ENCODE measurements at places on chromosomes 12 and 14. TPM values are rescaled to one million over a fixed set of nuclear protein-coding genes. Genes with fewer than 3 reads are reported as not detected.

DNA sequence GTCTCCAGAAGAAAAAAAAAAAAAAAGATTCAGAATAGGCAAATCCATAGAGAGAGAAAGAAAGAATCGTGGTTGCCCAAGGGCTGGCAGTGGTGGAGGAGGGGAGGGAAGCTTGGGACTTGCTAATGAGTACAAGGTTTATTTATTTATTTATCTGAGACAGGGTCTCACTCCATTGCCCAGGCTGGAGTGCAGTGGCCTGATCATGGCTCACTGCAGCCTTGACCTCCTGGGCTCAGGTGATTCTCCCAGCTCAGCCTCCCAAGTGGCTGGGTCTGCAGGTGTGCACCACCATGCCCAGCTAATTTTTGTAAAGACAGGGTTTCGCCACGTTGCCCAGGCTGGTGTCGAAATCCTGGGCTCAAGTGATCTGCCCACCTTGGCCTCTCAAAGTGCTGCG lies 9.7 kb upstream of the TNFRSF1A start:
- H3K4me3 ChIP-seq: no peak overlapping the region
- no peak overlapping the region for H3K27ac ChIP-seq
- H3K36me3 ChIP-seq: peaks cover 17% of the 10 kb centered on the region

ALG10B gene
- total RNA-seq: 9.0 TPM

TPPP2 gene
- not detected for total RNA-seq

DNA sequence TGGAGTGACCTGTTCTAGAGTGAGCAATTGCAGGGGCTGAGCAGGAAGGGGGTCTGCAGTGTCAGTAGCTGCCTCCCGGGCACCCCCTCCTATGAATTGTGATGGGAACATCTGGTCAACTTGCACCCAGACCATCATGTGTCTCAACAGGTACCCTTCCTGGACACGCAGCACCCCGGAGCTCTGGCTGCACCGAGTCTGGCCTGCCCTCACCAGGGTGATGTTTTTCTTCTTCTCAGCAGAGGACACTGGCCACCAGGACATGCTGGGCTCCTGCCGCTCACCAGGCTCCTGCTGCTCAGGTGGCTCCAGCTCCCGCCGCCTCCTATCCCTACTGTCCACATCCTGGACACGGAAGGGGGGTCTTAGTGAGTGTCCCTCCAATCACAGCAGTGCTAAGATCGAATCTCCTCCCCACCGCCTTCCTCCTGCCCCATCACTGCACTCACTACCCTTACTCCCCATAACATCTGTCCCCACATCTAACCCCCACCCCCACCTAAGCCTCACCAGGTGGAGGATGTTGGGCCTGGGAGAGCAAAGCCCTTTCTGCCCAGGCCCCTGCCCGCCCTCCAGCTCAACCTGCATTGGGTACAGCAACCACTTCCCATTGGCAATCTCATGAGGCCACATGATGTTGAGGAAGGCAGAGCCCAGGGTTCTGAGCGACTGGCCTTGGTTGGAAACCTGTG lies 14.9 kb downstream of the ITGA7 start:
- H3K4me3 ChIP-seq: no peak overlapping the region
- H3K36me3 ChIP-seq: no peaks in the 10 kb centered on the region
- no peak overlapping the region for H3K27ac ChIP-seq

- H3K4me1 ChIP-seq: no peaks in the 10 kb centered on the region
- no peaks in the 10 kb centered on the region for H3K36me3 ChIP-seq
- no peaks in the 10 kb centered on the region for H3K27me3 ChIP-seq
- no peak overlapping the region for H3K4me3 ChIP-seq
- H3K27ac ChIP-seq: no peak overlapping the region
- no peak for DNase-seq
Measured at GRCh38 chr12:16881986-16882570, 276.1 kb upstream of the LMO3 start.

GALNT16 gene
- 0.32 TPM for total RNA-seq

GRCh38 chr12:120078868-120079267 lies 37.7 kb downstream of the RAB35 start:
- no peaks in the 10 kb centered on the region for H3K36me3 ChIP-seq
- H3K27me3 ChIP-seq: no peaks in the 10 kb centered on the region
- 0 out of 2 replicates have a peak overlapping the region, but pooled peaks have one; percentile 16 for H3K4me3 ChIP-seq
- no peak for DNase-seq

DNA sequence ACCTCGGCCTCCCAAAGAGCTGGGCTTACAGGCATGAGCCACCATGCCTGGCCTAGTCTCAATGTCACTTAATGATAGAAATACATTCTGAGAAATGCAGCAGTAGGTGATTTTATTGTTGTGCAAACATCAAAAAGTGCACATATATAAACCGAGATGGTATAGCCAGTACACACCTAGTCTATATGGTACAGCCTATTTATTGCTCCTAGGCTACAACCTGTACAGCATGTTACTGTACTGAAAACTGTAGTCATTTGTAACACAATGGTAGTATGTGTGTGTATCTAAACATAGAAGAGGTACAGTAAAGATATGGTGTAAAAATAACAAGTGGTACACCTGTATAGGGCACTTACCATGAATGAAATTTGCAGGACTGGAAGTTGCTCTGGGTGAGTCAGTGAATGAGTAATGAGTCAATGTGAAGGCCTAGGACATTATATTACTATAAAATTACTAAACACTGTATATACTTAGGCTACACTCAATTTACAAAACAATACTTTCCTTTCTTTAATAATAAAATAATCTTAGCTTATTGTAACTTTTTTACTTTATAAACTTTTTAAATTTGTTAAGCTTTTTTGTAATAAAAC lies 166.7 kb upstream of the SYT1 start:
- H3K27ac ChIP-seq: no peak overlapping the region
- no peak overlapping the region for H3K4me3 ChIP-seq
- H3K27me3 ChIP-seq: no peaks in the 10 kb centered on the region
- no peak for DNase-seq
- no peaks in the 10 kb centered on the region for H3K36me3 ChIP-seq

- H3K4me1 ChIP-seq: no peaks in the 10 kb centered on the region
- no peak overlapping the region for H3K27ac ChIP-seq
- no peak overlapping the region for H3K4me3 ChIP-seq
- H3K36me3 ChIP-seq: no peaks in the 10 kb centered on the region
- DNase-seq: no peak
- H3K27me3 ChIP-seq: no peaks in the 10 kb centered on the region
Measured at GRCh38 chr12:124849382-124849781, 14.3 kb downstream of the SCARB1 start.

PPP1R1A gene
- 0.61 TPM for total RNA-seq

HOXC12 gene
- total RNA-seq: not detected

GRCh38 chr14:90559811-90560492 lies 163.1 kb downstream of the CALM1 start:
- no peak overlapping the region for H3K27ac ChIP-seq
- no peaks in the 10 kb centered on the region for H3K4me1 ChIP-seq
- DNase-seq: no peak
- H3K36me3 ChIP-seq: no peaks in the 10 kb centered on the region

GRCh38 chr14:63924375-63924774 lies 71.6 kb downstream of the SYNE2 start:
- DNase-seq: no peak
- H3K27me3 ChIP-seq: no peaks in the 10 kb centered on the region
- peaks cover 9% of the 10 kb centered on the region for H3K4me1 ChIP-seq
- no peak overlapping the region for H3K4me3 ChIP-seq

ZC2HC1C gene
- 0.98 TPM for total RNA-seq

DNA sequence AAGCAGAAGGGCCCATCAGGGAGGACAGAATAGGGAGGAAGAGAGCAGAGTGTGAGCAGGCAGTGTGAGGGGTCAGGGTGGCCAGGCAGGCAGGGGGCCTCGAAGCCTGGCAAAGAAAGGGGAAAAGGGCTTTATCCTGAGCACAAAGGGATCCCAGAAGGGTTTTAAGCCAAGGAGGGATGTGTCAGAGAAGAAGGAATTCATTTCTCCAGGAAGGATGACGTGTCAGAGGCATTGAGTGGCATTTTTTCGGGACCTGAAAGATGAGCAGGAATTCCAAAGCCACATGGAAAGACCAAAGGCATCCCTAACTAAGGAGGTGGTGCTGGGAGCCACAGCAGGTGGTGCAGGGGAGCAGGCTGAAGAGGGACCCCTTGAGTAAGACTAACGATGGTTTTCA lies 132.1 kb downstream of the DICER1 start:
- peaks cover 3% of the 10 kb centered on the region for H3K4me1 ChIP-seq
- no peaks in the 10 kb centered on the region for H3K27me3 ChIP-seq
- no peak overlapping the region for H3K27ac ChIP-seq
- DNase-seq: no peak
- no peaks in the 10 kb centered on the region for H3K36me3 ChIP-seq

GRCh38 chr14:32564596-32564995 lies 235.5 kb downstream of the AKAP6 start:
- no peaks in the 10 kb centered on the region for H3K36me3 ChIP-seq
- H3K4me3 ChIP-seq: no peak overlapping the region
- no peak overlapping the region for H3K27ac ChIP-seq
- no peak for DNase-seq

SPTSSA gene
- total RNA-seq: 17.0 TPM

DNA sequence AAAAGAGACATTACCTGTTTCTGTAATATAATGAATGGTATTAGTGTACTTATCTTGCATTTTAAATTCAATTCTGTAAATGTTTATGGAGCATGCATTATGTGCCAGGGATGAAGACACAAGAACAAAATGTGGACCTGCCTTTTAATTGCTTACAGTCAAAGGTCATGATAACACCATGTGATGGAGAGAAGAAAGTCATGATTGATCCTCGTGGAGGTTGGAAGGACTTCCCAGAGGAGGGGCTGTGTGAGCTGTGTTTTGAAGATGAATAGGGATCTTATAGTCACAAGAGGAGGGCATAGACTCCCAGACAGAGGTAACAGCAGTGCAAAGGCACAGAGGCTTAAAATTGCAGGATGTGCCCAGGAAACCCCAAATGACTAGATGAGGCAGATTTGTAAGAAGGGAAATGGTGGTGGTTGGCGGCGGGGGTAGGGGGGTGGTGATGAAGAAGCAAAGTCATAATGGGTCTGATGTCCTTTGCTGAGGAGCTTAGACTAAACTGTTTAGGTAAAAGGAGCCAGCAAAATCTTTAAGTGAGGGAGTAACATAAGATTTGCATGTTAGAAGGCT lies 151.5 kb downstream of the PRKCH start:
- no peak overlapping the region for H3K27ac ChIP-seq
- H3K36me3 ChIP-seq: no peaks in the 10 kb centered on the region
- no peak for DNase-seq
- no peak overlapping the region for H3K4me3 ChIP-seq
- peaks cover 34% of the 10 kb centered on the region for H3K4me1 ChIP-seq
- no peaks in the 10 kb centered on the region for H3K27me3 ChIP-seq

GRCh38 chr12:98406378-98406777 lies 109.0 kb upstream of the TMPO start:
- DNase-seq: no peak
- no peaks in the 10 kb centered on the region for H3K36me3 ChIP-seq
- H3K4me1 ChIP-seq: peaks cover 33% of the 10 kb centered on the region
- no peak overlapping the region for H3K27ac ChIP-seq
- H3K27me3 ChIP-seq: no peaks in the 10 kb centered on the region

MYH6 gene
- not detected for total RNA-seq

AVPR1A gene
- 0.07 TPM for total RNA-seq

PLBD1 gene
- 0.30 TPM for total RNA-seq

KRT3 gene
- total RNA-seq: not detected

DNA sequence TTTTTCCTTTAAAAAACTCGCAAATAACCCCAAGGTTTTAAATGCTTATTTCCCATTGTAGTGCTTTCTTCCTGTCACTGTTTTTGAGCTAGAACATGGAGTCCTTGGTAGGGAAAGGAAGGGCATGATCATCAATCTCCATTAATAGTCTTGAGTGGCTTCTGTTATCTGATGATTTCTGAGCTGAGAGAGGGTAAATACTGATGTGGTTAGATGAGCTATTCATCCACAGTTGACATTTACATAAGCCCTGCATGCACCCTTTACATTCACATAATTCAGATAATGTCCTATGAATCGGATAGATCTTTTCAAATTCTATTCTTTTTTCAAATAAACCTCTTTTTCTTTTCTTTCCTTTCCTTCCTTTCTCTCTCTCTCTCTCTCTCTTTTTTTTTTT lies 81.4 kb downstream of the NTN4 start:
- no peak for DNase-seq
- no peaks in the 10 kb centered on the region for H3K36me3 ChIP-seq
- no peaks in the 10 kb centered on the region for H3K27me3 ChIP-seq
- H3K27ac ChIP-seq: no peak overlapping the region
- no peaks in the 10 kb centered on the region for H3K4me1 ChIP-seq
- no peak overlapping the region for H3K4me3 ChIP-seq

GRCh38 chr14:23538050-23538718 lies 13.4 kb downstream of the ZFHX2 start:
- no peak for DNase-seq
- no peak overlapping the region for H3K27ac ChIP-seq
- H3K4me1 ChIP-seq: no peaks in the 10 kb centered on the region
- no peaks in the 10 kb centered on the region for H3K36me3 ChIP-seq

GRCh38 chr12:18382236-18382885 lies 121.0 kb downstream of the PIK3C2G start:
- no peaks in the 10 kb centered on the region for H3K36me3 ChIP-seq
- H3K27ac ChIP-seq: no peak overlapping the region
- H3K4me3 ChIP-seq: no peak overlapping the region
- no peak for DNase-seq

DNA sequence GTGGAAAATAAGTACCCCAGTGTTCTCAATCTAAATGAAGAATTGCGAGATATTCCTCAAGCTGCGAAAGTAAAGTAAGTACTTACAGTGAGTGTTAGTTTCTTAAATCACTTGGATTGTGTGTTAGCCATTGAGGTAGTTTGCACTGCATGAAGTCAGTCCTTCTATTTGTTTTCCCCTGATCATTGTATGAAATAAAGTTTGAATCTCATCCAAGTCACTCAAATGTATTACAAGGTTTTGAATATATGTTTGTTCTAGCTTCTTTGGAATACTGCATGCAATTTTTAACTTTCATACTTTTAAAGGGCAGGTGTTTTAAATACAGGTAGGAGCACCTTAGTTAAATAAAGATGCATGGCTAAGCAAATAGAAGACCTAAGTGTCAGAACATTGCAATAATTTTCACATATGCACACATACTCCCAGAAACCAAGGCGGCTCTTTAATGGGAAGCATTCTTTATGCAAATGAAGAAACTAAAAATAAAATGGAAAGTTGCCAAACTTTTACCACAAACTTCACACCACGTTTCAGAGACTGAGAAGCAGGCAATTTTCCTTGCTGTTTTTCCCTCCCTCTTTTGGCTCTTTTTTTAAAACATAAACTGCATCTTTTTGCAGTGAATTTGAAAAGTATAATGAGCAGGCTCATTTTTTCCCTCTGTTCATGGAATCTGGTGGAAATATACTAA lies 105.6 kb downstream of the GPR135 start:
- no peaks in the 10 kb centered on the region for H3K27me3 ChIP-seq
- peaks cover 54% of the 10 kb centered on the region for H3K4me1 ChIP-seq
- H3K36me3 ChIP-seq: no peaks in the 10 kb centered on the region
- no peak for DNase-seq

GRCh38 chr14:66998013-66998412 lies 191.2 kb upstream of the GARIN2 start:
- no peaks in the 10 kb centered on the region for H3K27me3 ChIP-seq
- no peak overlapping the region for H3K27ac ChIP-seq
- no peaks in the 10 kb centered on the region for H3K36me3 ChIP-seq
- no peak for DNase-seq
- no peaks in the 10 kb centered on the region for H3K4me1 ChIP-seq
- H3K4me3 ChIP-seq: no peak overlapping the region
